ENCODE measurements at places on chromosomes 1 and 21.

- no peak for DNase-seq
Observed at GRCh38 chr1:169298441-169298840, 69.2 kb downstream of the NME7 start.

- DNase-seq: no peak
Observed at GRCh38 chr1:101509370-101509769, 272.6 kb downstream of the S1PR1 start.

DNA sequence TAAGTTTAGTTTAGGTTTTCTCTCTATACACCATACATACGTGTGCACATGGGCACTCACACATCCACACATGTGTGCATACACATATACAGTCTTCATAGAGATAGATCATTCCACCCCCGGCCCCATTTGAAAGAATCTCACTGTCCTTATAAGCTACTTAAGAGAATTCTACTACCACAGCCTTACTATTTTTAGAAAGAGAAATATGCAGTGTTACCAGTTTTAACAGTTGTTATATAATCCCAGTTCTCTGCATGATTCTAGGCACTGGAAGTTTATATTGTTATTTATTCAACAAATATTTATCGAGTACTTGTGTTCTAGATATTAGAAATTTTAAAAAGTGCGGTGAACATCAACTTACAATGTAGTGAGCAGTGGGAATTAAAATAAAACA, 41.5 kb downstream of the KCTD3 start:
- no peak for DNase-seq

- DNase-seq: no peak
Observed at GRCh38 chr1:157695417-157695816, 5.2 kb downstream of the FCRL3 start.

DNA sequence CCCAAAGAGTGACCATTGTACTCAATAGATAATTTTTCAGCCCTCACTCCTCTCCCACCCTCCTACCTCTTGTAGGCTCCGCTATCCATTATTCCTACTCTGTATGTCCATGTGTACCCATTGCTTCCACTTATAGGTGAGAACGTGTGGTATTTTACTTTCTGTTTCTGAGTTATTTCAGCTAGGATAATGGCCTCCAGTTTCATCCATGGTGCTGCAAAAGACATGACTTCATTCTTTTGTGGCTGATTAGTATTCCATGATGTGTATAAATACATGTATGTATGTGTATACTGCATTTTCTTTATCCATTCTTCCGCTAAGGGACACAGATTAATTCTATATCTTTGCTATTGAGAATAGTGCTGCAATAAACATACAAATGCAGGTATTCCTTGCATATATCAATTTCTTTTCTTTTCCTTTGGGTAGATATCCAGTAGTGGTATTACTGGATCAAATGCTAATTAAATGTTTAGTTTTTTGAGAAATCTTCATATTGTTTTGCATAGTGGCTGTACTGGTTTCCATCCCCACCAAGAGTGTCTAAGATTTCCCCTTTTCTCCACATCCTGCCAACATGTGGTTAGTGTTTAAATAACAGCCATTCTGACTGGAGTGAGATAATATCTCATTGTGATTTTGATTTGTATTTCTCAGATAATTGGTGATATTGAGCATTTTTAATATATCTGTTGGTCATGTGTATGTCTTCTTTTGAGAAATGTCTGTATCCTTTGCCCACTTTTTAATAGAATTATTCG, 4.9 kb downstream of the LY9 start:
- no peak for DNase-seq

DNA sequence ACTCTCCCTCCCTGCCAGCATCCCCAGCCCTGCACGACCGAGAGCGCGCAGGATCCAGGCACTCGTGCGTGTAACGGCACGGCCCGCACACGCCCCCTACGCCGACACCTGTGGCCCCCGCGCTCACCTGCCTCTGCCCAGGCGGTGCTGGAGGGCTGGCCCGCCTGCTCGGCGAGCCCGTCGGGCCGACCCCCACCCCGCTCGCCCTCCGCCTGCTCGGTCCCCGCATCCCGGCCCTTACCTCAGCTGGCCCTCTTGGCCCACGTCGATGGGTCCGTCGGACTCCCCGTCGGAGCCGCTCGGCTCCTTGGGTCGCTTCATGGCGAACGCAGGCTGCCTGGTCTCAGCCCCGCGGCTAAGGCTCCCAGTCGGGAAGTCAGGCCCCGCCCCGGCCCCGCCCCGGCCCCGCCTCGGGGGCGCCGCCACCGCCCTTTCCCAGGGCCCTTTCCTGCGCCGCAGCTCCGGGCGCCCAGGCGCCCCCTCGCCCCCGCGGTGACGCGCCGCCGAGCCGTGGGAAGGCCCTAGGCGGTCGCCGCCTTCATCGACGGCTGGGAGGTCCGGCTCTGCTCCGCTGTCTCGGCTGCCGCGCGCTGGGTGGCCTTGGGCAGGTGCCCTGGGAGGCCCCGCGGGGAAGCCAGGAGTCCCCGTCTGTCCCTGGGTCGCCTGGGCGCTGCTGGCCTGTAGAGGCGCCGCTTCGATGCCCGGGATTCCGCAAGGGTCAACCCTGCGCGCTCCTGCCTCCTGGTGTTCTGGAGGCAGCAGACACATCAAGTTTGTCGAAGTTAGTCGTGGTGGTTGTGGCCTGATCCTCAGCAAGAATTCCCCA, at the start of gene HEYL:
HEYL (minus strand) TSS at position 339 of the 826 bp plus-strand sequence; CDS start at position 321, 18 bp downstream.
- DNase-seq: peak; percentile 9

All from stimulated activated CD4-positive, alpha-beta T cell treated with anti-CD3 and anti-CD28 coated beads, Interleukin-1b, Interleukin-23, amount 100 ng/mL, for 1 hour (primary cell).